ENCODE measurements at places on chromosomes 7 and 10.

DNA sequence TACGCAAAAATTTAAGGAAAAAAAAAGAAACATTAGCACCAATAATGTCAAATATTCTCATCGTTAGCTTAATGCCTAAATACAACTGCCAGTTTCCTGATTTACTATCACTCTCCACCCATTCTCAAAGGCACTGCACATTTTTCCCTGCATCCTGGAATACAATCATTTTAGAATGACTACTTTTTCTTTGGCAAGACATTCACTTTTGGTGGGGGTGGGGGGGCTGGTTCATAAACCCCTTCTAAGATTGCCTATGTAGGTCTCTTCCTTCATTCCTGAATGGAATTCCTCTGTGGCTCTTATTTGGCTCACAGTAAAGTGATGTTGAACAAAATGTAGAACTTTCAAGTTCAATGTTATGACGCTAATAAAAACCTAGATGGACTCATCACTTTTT lies 74.3 kb downstream of the RNLS start:
- no peak for DNase-seq

- DNase-seq = no peak
Observed at GRCh38 chr7:107721286-107721685, 22.7 kb upstream of the CBLL1 start.

- no peak for DNase-seq
Observed at GRCh38 chr10:109996766-109997171, 11.0 kb upstream of the ADD3 start.

DNA sequence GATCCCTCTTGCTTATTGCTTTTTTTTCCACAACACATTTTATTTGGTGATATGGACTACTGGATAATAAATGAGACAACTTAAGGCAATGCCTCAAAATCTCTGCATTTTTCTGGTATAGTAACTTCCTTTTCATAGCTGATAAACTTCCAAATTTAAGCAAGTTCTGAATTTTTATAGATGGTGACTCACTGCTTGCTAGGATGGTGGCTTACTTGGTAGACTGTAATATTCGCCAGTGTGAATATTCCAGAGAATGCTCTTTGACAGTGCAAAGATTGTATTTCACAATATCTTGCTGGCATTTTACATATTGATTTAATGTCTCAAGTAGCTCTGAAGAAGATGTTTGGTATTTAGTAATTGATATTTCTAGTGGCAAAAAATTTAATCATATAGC lies 472.4 kb downstream of the TFEC start:
- DNase-seq = no peak

- no peak for DNase-seq
Observed at GRCh38 chr10:129580010-129580409, 113.0 kb downstream of the MGMT start.

DNA sequence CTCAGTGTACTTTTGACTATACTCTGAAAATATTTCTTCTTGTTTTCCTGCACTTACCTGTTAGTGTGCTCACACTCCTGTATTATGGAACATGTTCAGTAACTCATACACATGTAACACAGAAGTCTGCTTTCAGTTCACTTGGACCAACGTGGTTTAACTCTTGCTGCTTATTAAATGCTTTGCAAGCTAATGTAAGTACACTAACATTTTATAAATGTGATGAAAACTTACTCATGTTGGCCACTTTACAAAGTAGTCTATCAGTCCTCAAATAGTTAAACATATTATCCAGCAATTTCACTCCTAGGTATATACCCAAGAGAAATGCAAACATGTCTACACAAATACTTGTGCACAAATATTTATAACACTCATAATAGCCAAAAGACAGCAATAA lies 98.4 kb downstream of the UBE2H start:
- no peak for DNase-seq

DNA sequence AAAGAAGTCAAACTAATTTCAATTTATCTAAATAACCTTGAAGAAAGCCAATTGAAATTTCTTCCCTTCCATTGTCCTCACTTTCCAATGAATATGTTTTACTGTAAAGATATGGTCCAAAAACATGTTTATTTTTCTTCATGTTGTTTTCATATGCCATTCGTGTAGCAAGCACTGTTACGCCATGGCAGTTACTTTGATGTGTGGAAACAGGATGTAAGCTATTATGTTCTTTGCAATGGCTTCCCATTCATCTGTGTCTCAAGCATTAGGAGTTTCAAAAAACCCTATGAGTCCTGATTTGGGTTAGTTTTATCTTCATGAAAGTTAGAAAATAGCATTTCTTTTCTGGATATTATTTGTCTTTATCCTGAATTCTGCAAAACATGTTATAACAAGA lies 31.0 kb downstream of the GPR141 start:
- no peak for DNase-seq

- no peak for DNase-seq
Observed at GRCh38 chr10:115558252-115558651, 465.1 kb downstream of the ATRNL1 start.

GRCh38 chr10:55641601-55642000 lies 719.5 kb downstream of the ZWINT start:
- DNase-seq = no peak

DNA sequence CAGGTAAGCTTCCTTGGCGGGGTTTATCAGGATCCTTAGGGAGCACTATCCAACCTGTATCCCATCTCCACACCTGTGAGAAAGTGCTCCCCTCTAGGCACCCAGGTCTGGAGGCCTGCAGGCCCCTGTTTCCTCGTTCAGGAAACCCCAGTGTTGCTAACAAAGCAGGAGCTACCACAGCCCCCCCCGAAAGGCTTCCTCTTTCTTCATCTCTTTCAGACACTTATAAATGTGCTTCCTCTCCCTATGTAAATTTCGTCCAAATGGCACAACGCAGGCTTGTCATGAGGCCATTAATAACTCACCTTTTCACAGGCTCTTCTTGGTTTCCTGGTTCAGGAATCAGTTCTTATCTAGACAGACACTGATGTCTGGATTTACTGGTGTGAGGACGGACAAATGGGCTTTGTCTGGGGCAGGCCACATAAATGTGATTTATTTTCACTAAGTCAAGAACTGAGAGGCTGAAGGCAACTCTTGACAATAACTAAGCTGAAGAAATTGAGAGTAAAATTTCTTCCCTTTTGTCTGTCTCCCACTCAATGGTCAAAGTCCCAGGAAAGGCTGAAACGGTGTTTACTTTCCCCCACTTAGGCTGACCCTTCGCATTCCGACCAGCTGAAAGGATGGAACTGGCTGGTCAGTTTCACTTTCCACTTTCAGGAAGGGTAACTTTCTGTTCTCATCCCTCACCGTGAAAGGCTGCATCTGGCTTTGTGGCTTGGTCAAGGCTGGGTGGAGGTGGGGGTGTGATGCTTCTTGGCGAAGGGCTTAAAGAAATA lies 46.8 kb downstream of the PIK3AP1 start:
- no peak for DNase-seq

- no peak for DNase-seq
Observed at GRCh38 chr7:50379082-50379481, 71.1 kb downstream of the FIGNL1 start.

- DNase-seq = no peak
Observed at GRCh38 chr10:43471935-43472720, 35.2 kb downstream of the ZNF487 start.

DNA sequence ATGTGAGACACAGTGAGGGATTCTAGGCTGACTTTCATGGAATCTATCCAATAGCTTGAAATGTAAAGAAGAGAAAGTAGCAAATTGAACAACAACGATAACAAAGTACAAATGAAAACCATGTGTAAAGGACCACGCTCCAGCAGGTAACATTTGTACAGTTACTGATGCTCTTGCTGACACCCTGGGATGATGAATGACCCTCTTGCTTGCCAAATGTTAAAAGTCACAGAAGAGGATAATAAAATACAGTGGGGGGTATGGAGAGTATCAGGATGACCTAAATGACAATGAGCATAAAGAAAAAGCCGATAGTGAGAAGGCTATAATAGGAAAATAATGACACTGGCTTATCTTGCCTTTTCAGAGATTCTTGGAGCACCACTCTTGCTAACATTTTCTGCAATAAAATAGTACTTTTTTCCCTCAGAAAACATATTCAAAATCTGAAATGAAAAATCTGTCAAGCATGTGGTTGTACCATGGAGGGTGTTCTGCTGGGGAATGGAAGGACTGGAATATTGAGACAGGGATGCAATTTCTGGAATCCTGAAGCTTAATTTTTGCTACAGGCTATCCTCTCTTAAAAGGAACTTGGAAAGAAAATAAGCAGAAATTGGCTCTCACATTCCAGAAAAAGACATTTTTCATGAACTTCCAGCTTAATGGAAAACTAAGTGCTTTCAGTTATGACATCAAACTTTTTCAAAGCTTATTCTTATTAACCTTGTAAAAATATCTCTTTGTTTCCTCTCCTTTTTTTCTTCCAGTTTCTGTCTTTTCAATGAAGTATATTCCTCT lies 303.2 kb upstream of the GHITM start:
- DNase-seq = no peak

DNA sequence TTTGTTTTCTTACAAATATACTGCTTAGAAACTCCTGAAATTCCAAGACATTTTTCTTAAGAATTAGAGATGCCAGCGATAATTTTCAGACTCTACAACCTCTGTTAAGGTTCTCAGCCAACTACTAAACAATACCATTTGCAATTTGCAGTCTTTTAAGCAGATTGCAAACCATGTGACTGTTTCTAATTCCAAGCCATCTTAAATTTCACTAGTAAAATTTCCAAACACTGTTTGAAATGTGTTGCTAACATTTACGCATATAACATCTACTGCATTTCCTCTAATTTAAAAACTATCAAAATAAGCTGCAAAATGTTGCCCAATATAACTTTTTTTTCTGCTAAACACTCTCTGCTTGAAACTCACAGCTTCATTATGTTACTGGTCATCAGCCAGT lies 56.0 kb upstream of the MACROH2A2 start:
- DNase-seq = no peak

DNA sequence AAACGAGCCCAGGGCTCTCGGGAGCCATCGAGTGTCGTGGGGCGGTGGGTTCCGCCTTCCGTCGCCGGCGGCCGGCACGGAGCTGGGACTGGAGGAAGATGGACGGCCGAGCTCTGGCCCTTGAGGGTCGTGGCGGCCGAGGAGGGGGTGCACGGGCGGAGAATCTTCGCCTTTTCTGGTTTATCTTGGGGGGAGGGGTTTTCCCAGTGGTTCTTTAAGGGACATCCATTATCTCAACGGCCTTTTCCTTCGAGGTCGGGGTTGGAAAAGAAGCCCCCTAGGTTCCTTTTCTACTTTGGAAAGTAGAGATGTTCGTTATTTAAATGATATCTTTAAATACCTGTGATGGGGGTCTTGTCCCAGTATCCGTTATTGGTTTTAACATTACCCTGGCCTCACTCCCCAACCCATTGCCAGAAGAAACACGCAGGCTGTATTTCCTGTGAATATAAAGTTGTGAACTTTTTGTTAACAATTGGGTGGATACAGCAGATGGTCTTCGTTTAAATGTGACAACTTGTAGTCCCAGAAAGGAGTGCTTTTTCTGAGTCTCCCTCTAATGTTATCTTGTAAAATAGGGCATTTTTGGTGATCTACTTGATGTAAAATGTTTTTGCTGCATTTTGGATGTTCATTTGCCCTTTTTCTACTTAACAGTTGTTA lies 765 bp downstream of the CCAR1 start:
- DNase-seq = no peak

DNA sequence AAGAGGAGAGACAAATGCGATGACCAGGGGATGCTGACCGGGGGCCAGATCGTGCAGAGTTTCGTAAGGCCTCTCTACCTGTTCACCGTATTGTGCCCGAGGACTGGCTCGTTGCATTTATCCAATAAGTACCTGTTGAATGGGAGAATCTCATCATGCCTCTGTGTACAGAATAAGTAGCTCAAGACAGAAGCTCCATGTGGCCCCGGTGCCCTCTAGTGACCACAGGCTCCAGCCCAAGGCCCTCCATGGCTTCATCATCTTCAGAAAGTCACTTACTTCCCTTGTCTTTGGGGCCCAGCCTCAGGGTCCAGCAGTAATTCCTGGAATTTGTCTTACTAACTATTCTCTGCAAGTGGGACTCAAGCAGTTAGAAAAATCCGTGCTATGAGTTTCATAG lies 151.0 kb downstream of the CHN2 start:
- peak; percentile 45 for DNase-seq

DNA sequence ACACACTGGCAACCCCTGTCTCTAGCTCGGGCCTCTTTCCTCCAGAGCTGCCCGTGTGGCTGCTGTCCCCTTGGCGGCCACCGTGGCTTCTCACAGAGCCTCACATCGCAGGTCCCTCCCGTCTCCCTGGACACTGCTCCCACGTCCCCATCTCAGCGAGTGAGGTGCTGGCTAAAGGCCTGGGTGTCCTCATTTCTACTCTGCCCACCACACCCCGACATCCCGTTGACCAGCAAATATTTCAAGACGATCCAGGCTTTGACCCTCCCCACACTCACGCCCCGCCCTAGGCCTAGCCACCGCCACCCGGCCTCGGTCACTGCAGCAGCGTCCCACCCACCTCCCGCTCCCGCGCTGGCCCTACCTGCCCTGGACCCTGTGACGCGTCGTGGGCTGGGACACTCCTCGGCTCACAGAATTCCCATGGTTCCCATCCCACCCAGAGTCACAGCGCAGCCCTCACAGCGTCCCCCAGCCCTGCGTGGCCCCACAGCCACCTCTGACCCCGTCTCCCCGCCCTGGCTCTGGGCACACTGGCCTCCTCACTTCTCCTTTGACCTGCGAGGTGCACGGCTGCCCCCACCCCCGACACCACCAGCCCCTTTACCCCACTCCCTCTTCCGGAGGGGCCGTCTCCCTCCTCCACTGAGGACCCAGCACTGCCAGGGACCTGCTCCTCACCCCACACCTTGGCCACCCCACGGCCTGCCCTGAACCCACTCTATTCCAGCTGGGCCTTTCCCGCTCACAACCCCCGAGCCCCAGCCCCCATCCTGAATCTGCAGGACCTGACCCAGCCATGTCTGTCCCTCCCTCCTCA lies 6.9 kb downstream of the ADAP1 start:
- DNase-seq = no peak

DNA sequence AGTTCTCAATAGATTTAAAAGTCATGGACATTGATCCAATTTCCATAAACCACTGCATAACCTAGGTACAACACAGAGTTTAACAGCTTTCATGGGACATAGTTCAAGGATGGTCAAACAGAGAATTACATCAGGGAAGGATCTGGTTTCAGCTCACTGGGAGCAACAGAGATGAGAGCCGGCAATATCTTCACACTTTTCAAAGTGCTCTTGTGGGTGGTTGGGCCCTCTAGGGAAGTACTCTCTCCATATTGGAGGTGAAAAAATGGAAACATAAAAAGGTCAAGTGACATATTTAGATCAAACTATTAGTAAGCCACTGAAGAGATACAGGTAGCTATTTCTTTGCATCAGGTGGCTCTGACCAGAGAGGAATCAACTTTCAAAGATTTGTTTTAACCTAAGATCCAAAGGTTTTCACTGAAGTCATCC lies 61.8 kb upstream of the LRRN3 start:
- no peak for DNase-seq
